ENCODE measurements at places on chromosomes 12 and 14.

GRCh38 chr14:67410313-67410712 is 1.7 kb downstream of the PLEK2 start:
- DNase-seq, result no peak

DNA sequence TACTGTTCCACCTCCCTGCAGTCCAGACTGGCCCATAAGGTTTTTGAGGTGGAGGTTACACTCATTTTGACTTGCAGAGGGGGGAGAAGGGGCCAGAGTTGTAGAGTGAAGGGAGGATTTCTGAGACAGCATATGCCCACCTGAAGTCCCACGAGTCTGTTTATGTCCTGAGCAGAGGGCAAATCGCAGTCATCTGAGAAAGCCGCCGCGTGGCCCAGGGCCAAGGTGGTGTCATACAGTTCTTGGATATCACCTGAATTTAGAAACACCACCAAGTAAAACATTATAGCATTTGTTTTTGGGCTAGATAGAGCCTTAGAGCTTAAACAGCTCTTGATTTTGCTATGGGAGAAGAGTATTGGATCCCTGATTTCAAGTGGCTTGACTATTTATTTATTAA is 30.9 kb downstream of the TDG start:
- no peak for DNase-seq

- no peak for DNase-seq
Measured at GRCh38 chr12:57093415-57094207, 4.7 kb downstream of the NAB2 start.

DNA sequence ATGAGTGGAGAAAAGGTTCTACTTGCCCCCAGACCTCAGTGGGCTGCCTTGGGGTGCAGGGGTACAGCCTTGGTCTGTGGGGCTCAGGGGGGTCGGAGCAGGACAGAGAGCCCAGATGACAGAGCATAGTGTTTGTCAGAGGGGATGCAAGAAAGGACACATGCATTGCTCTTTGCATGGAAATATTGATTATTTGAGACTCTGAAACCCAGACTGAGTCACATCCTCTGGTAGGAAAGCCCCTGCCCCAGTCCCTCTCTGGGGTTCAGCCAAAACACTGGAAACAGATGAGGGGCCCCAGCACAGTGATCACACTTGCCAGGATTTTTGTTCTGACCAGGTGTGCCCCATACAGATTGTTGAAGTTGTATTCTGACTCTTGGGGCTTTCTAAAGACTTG is 1094.4 kb downstream of the BCL11B start:
- no peak for DNase-seq

GRCh38 chr12:7899755-7900154 is 27.0 kb upstream of the SLC2A14 start:
- DNase-seq, result no peak

Data from M059J (cell line).